ENCODE measurements at places on chromosomes 11 and 22. TPM values are rescaled to one million over a fixed set of nuclear protein-coding genes. Genes with fewer than 3 reads are reported as not detected.

Gene RAG1
- 0.86 TPM for total RNA-seq

Gene PDE2A
- total RNA-seq = 0.22 TPM

Gene OR52A1
- total RNA-seq = not detected

Gene DRD2
- 0.11 TPM for total RNA-seq

Gene LRRC55
- total RNA-seq = not detected

Gene GRIA4
- not detected for total RNA-seq

Gene CBLIF
- total RNA-seq = not detected

Gene CCDC15
- total RNA-seq = 2.2 TPM

Gene CARNS1
- 0.97 TPM for total RNA-seq

Gene CDKN1C
- 11.9 TPM for total RNA-seq

Gene KRTAP5-8
- total RNA-seq = 0.22 TPM

Gene OR8B4
- total RNA-seq = not detected

Gene TRIM48
- total RNA-seq = not detected

Gene PAMR1
- 33.9 TPM for total RNA-seq

Gene POU2AF2
- not detected for total RNA-seq

Gene PYGM
- 0.32 TPM for total RNA-seq

Gene MYRF
- under 0.01 TPM for total RNA-seq

Gene OR2AG1
- under 0.01 TPM for total RNA-seq

Gene AMPD3
- 8.4 TPM for total RNA-seq

Gene PLAAT5
- total RNA-seq = 0.39 TPM

Gene CARD10
- total RNA-seq = 13.1 TPM

Gene SCT
- total RNA-seq = not detected

Gene C22orf15
- 1.9 TPM for total RNA-seq

Gene HSD17B12
- 115 TPM for total RNA-seq

Gene SMTNL1
- total RNA-seq = not detected

Gene ELMOD1
- total RNA-seq = 0.11 TPM

Gene MRGPRF
- 26.2 TPM for total RNA-seq

Gene LYVE1
- 8.3 TPM for total RNA-seq

Gene BTBD18
- total RNA-seq = not detected

Gene TMEM9B
- total RNA-seq = 67.1 TPM

Gene PRR33
- total RNA-seq = not detected

Gene CRYBB3
- not detected for total RNA-seq

Gene SEC14L2
- total RNA-seq = 18.2 TPM

Gene OR8G5
- total RNA-seq = not detected

Gene APOBEC3A
- not detected for total RNA-seq

Gene BRSK2
- total RNA-seq = under 0.01 TPM

Gene FZD4
- 29.6 TPM for total RNA-seq

Gene EIF4G2
- total RNA-seq = 996 TPM

Gene APOBEC3H
- not detected for total RNA-seq

Gene NECTIN1
- 4.6 TPM for total RNA-seq

Gene WDR74
- 26.1 TPM for total RNA-seq

Gene RAB38
- total RNA-seq = 0.32 TPM

Gene CCDC73
- total RNA-seq = not detected

Gene SLC22A9
- not detected for total RNA-seq

Gene TUB
- 14.5 TPM for total RNA-seq

Gene ABCG4
- 0.22 TPM for total RNA-seq

Gene ARHGAP8
- total RNA-seq = 2.0 TPM

Gene OR52I1
- not detected for total RNA-seq

Gene FADS1
- total RNA-seq = 91.2 TPM

Gene GSTP1
- 444 TPM for total RNA-seq

Gene SLC17A6
- not detected for total RNA-seq

Gene PTPRCAP
- total RNA-seq = 0.11 TPM

Gene BIK
- total RNA-seq = not detected

Gene NCAM1
- 1.4 TPM for total RNA-seq

Gene OR51B5
- total RNA-seq = 0.11 TPM

Gene UBASH3B
- total RNA-seq = 36.0 TPM

Gene OR4D5
- total RNA-seq = not detected

Gene OR52B6
- total RNA-seq = not detected

Gene DRD4
- total RNA-seq = not detected
